COLO829 (cell line): ENCODE measurements at places on chromosomes 5 and 9.

DNA sequence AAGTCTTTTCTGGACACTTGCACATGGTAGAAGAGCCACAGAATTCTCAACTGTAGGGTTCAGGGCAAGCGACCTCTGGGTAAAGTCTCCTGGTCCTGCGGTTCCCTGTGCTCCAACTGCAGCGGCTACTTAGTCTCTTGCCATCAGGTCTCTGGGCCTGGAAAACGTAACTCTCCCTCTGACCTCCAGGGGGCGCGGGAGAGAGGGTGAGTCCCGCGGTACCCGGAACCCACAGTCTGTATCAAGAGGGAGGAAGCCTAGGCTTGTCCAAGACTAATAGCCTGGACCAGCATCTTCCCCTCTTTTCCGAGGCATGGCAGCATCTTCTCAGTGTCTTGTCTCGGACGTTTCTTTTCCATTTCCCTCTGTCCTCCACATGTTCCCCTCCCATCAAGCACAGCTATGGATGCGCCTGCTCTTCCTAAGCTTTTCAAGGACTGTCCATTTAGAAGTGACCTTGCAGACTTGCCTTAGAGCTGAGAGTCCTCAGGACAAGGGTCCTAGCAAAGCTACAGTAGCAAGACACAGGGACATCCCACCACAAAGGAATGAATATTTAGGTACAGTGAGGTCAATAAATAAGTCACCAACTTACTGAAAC lies 59.3 kb downstream of the FSTL4 start:
- DNase-seq: peak; percentile 50

- no peak for DNase-seq
Measured at GRCh38 chr9:5516453-5517220, 6.3 kb downstream of the PDCD1LG2 start.

GRCh38 chr5:41708604-41708940 lies 161.7 kb downstream of the OXCT1 start:
- DNase-seq: no peak

DNA sequence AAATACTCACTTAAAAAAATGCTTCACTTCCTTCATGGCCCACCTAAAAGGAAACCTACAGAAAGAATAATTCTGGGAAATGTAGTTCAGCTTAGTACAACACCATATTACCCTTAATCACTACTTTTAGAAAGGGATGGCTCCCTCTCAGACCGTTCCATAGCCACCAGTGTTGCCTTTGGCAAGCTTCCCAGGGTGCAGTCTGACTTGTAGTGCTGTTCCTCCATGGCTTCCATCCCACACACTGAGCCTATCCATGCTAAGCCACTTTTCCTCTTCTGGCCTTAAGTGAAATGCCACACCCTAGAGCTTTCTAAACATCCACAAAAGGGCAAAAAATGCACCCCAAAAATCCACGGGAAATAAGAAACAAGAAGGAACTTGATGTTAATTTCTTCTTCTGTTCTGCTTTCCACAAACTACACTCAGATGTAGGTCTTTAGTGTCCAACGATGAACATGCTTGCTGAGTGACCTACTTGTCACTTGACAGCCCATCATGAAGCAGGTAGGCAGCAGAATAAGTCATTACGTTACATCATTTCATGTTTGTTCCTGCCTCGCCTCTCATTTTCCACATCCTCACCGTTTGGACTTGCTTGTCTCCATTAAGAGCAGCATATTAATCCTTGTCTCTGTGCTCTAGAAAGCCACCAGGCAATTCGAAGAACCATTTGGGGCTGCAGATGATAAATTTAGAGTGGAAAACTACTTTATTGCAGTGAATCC lies 391.1 kb upstream of the GRAMD2B start:
- DNase-seq: no peak

- DNase-seq: no peak
Measured at GRCh38 chr5:39604491-39604890, 179.7 kb upstream of the DAB2 start.

DNA sequence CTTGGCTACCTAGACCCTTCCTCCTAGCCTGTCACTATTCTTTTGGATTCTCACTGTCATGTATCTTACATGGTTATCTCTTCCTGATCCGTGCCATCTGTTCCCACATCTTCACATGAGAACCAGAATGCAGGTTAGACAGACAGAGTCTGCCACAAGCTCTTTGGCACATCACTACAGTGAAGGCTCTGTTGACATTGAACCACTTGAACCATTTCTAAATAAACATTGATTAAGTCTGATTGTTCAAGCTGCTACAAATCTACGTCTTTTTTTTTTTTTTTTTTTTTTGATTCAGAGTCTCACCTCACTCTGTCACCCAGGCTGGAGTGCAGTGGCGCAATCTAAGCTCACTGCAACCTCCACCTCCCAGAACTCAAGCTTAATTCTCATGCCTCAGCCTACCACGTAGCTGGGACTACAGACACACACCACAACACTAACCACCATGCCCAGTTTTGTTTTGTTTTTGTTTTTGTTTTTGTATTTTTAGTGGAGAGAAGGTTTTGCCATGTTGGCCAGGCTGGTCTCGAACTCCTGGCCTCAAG lies 85.1 kb upstream of the LRRTM2 start:
- DNase-seq: no peak

DNA sequence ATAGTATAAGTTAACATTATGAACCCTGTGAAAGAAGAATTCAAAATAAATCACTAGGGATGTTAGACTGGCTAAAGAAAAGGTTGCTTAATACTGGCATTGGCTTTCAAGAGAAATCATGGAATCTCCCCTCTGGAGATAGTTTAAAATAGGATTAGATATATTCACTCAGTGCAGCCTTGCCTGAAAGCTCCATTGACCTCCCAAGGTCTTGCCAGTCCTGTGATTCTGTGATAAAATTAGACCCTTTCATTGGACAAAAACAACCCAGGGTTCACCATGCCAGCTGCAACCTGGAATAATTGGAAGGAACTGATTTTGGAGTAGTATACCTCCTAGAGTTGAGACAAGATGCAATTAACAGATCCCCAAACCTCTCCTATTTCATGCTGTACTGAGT lies 588.1 kb upstream of the MEF2C start:
- DNase-seq: no peak

DNA sequence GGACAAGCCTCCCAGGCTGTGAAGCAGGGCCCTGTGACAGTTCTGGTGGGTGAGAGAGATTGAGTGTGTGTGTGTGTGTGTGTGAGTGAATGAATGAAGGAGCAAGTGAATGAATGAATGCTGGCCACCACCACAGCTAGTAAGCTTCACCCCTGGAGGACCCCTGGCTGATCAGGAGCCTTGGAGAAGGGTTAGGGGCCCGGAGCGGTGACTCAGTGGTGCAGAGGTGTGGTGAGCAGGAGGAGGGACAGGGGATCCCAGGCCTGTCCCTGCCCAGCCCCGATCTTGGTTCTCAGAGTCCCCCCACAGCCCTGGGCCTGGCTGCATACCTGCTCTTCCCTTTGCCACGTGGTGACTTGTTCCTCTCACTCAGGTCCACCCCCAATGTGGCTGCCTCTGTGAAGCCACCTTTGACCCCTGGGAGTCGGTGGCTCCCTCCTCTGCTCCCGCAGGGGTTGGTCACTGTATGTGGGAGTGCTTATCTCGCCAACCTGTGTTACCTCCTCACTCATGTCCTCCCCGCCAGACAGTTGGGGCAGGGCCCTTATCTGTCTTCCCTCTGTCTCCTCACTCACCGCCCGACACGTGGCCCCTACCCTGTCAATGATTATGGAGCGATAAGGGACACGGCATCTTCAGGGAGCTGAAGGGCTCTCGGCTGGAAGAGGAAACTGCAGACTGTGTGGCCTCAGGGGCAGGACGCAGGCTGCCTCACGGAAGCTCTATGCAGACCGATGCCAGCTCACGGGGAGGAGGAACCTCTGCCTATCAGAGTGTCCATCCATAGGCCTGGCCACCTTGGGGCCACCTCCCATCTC lies 99.9 kb upstream of the PITX1 start:
- DNase-seq: no peak

DNA sequence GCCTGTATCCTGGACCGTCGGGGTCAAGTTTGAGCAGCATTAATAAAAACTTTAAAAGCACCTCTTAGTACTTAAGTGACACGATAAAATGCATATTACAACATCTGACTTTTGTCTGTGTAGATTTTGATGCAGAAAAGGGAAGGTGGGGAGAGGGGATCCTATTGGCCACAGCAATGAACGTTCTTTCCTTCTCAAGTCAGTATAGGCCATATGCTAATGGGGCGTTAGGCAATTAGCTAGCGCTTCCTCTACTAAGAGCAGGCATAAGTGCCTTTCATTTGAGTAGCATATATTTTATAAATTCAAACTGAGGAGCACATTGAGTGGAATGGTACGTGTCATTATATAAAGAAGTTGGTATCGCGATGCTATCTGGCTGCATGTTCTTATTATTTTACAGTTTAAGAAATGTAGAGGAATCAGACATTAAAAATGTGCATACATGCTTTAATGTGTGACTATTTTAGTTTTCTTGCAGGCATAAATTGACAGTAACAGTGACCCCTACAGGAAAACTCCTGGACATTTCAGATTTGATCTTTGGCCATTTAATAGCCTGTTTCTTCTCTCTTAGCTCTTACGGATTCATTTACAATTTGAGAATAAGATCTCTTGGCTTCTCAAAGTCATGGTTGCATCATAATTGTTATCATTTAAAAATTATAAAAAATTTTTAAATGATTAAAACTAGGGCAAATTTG lies 1.1 kb upstream of the GNA14 start:
- DNase-seq: peak; percentile 42
